ENCODE measurements at places on chromosomes 1 and 21.

DNA sequence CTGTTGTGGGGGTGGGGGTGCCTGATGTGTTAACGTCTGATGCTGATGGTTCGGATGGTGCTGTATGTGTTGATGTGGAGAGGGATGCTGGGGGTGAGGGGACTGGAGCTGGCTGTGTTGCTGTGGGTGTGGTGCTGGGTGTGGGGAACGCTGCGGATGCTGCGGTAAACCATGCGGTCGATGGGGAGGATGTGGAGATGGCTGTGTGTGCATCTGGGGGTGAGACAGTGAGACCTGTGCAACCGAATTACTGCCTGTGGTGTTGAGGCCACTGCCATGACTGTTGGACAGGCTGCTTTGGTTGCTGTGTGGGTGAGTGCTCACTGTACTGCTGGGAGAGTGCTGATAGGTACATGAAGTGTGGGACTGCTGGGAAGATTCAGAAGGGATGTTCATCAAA is 26.8 kb upstream of the GUCA2A start:
- no peak for DNase-seq

DNA sequence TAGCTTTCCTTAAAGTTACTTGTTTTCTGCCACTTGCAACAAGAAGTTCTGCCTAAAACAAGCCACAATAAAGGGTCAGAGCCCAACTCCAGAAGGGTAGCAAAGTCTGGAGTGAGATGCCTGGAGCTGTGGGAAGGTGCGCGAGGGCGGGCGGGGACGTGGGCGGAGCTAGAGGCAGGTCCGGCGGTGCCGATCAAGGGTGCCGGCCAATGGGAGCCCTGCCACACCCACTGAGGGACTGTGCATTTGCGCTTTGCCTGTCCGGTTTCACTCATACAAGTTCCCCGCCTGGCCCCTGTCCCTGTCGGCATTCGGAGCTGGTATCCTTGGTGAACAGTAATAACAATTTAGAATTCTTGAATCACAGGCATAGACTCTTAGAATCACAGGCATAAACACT is 732.4 kb downstream of the MATN1 start:
- DNase-seq: no peak

DNA sequence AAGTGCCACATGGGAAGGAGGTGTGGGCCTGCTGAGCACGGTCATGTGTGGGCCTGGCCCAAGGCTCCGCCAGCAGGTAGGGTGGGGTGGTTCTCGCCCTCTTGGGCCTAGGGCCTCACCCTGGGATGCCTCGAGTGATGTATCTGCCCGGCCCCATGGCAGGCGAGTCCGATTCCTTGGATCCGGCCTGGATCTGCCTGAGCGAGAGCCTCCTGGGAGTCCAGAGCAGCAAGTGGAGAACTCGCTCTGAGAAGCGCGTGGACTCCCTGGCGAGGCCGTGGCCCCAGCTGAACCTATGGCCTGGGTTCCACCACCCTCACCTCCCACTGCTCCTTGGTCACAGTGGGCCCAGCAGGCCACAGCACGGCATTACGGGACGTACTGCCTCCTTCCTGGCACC is 8.2 kb upstream of the TTC34 start:
- DNase-seq: no peak

GRCh38 chr1:160466961-160467360 is 56.1 kb downstream of the SLAMF6 start:
- no peak for DNase-seq

GRCh38 chr1:152758636-152759035 is 811 bp downstream of the KPRP start:
- no peak for DNase-seq

- no peak for DNase-seq
Measured at GRCh38 chr1:185566995-185567394, 167.2 kb upstream of the HMCN1 start.

- peak; percentile 45 for DNase-seq
Measured at GRCh38 chr21:33362044-33362555, 37.3 kb downstream of the IFNAR1 start.

Data from stimulated activated CD4-positive, alpha-beta T cell treated with anti-CD3 and anti-CD28 coated beads, Interleukin-15, amount 100 ng/mL, for 1 hour (primary cell).